ENCODE measurements at places on chromosomes 11 and 22.

GRCh38 chr11:57390535-57390934, at the start of gene PRG2:
Gene PRG2, minus strand, starts transcription at chr11:57390650. Its CDS starts 706 bp downstream, at chr11:57389944.
- no peak for DNase-seq

- DNase-seq, result no peak
These were observed 12.5 kb upstream of the PEX26 start for GRCh38 chr22:18065256-18065655.

- DNase-seq, result no peak
These were observed 626 bp downstream of the FLRT1 start for GRCh38 chr11:64036087-64037026.

DNA sequence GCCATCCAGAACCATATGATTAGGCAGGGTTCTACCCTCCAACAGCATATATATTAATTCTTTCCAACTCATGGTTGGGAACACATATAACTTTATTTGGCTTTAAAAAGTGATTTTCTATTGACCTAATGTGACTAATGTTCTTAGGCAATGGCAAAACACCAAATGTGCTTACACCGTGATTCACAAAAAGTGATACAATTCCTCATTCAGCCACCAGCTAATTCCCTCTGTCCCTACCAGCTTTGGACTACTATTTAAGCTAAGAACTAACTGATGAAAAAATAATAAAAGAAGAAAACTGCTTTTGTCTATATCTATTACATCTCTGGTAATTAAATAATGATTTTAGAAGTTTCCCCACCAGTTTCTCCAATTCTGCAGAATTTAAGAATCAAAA, 4.7 kb downstream of the CTSC start:
- no peak for DNase-seq

- no peak for DNase-seq
These were observed 129.7 kb downstream of the LDLRAD3 start for GRCh38 chr11:36073411-36074203.

GRCh38 chr11:12684816-12685215, 10.6 kb downstream of the TEAD1 start:
- DNase-seq, result no peak

- DNase-seq, result no peak
These were observed 27.3 kb upstream of the L3MBTL2 start for GRCh38 chr22:41177622-41178424.

- no peak for DNase-seq
These were observed 80.1 kb downstream of the EMSY start for GRCh38 chr11:76524919-76525318.

DNA sequence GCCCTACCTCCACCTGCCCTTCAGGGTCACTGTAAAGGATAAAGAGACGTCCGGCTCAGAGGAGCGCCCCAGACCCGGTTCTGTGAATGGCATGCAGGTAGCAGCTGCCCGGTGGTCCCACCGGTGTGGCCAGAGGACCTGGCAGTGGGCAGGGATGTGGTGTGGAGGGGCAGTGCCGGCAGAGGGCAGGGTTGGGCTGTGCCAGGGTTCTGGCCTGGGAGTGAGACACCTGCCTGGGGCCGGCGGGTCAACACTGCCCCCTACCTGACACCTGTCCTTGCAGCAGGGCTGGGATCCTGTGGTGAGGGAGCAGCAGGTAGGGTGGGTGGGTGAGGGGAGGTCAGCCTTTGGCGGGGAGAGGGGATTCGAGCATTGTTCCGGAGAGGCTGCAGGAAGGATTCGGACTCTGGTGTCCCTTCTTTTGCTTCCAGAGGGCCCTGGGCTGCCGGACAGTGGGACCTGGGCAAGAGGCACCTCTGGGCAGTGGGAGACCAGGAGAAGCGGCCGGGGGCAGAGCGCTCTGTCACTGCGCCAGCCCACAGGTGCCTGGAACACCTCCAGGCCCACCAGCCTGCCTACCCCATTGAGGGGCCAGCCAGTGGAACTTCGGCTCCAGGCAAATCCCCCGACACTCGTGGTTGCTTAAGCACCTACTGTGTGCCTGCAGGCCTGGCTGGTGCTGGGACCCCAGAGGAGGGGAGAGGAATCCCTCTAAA, 1.6 kb upstream of the PHLDA2 start:
- DNase-seq, result no peak

DNA sequence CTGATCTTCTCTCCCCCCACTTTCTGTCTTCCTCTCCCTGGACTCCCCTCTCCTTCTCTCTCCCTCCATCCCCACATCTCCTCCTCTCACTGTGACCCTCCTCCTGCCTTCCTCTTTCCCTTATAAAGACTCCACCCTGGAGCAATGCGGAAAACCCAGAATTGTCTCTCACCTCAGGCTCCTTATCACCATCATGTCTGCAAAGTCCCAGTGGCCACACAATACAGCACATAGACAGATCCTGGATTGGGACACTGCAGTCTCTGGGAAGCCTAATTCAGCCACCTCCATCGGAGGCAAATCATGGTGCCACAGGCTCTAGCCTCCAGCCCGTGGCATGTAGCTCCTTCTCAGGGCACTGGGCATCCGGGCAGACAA, 2.7 kb downstream of the RFPL2 start:
- DNase-seq, result no peak

- DNase-seq, result no peak
These were observed 160.3 kb downstream of the DBX1 start for GRCh38 chr11:20000022-20000350.

GRCh38 chr11:132639986-132640385, 892.3 kb downstream of the OPCML start:
- no peak for DNase-seq

DNA sequence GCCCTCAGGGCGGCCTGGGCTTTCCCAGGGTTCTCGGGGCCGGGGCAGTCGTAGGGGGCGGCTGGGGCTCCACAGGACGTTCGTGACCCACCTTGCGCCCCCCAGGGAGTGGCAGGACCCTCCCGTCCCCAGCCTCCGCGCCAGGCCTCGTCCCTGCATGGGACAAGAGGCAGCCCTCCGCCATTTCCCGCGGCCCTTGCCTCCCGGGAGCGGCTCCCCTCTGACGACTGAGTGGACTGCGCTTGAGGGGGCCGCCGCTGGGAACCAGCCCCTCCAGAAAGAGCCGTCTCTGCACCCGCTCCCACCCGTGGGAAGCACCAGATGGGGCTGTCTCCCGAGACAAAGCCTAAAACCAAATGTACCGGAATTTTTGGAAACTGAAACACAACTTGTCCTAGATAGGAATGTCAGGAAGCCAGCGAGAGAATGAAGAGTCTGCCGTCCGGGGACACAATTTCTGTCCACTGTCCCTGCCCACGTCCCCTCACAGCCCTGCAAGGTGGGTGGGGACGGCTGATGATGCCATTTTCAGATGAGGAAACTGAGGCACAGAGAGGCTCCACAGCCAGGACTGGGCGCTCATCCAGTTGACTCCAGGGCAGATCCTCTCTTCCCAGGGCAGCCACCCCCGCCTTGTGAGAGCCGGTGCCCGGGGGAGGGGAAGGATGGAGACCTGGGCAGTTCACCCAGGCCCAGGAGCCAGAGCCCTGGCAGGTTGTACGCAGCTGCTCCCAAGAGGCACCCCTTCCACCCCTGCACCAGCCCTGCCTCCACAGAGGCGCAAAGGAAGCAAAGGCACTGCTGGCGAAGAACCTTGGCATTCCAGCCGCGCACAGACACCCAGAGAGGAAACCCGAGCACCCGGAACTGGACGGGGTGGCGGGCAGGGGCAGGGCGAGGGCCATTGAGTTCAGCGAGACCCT, 18.1 kb upstream of the PICK1 start:
- DNase-seq, result no peak

DNA sequence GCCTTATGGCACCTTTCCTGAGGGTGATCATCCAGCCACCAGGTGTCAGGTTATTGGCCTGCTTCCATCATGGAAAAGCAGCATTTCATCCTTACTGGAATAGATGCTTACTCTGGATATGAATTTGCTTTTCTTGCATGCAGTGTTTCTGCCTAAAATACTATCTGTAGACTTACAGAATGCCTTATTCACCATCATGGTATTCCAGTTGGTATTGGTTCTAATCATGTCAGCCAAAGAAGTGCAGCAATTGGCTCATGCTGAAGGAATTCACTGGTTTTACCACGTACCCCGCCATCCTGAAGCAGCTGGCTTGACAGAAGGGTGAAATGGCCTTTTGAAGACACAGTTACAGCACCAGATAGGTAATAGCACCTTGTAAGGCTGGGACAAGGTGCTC, 194.2 kb downstream of the AASDHPPT start:
- DNase-seq, result no peak

- no peak for DNase-seq
These were observed 2.2 kb downstream of the RIN1 start for GRCh38 chr11:66333896-66334604.

- DNase-seq, result no peak
These were observed 27.3 kb downstream of the BDNF start for GRCh38 chr11:27672836-27673464.

DNA sequence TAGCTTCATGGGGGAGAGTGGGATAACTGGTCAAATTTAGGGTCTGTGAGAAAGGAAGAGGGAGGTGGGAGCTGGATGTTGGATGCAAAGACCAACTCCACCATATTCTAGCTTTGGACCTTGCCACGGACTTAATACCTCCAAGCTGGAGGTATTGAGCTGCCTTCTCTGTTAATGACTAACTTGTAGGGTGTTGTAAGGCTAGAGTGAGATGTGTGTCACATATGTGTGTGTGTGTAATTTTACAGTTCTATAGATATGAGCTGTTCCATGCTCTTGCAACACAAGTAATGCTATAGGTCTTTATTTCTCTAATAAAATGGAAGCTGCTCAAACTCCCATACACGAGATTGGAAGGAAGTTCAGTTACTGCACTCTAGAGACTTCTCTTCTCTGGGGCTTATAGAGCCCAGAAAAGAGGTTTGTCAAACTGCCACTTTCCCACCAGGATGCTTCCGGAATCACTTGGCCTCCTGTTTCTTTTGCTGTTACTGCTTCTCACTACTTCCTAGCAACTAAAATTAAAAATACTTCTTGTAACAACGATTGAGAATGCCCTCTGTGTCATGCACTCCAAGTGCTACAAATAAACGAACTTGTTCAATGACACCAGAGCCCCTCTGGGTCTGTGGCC, 16.0 kb upstream of the FJX1 start:
- DNase-seq, result no peak

- DNase-seq, result no peak
These were observed 132.3 kb downstream of the TRIM44 start for GRCh38 chr11:35794850-35795249.

DNA sequence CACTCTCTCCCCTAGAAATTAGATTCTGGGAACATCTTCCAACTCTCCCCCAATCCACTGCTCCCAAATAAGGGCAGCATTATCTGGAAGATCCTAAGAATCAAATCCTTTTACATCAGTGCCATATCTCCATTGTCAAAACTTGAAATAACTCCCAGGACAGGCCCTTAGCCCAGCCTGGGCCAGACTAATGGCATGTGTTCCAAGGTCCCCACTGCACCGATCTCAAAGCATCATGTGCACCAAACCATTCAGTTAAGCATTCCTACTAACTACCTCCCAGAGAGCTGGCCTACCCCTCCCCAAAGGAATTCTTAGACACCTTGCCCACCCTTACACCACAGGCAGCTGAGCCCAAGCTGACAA, 44.2 kb upstream of the POU2AF1 start:
- DNase-seq, result no peak

GRCh38 chr11:35295751-35296150, 123.6 kb downstream of the SLC1A2 start:
- DNase-seq, result no peak

DNA sequence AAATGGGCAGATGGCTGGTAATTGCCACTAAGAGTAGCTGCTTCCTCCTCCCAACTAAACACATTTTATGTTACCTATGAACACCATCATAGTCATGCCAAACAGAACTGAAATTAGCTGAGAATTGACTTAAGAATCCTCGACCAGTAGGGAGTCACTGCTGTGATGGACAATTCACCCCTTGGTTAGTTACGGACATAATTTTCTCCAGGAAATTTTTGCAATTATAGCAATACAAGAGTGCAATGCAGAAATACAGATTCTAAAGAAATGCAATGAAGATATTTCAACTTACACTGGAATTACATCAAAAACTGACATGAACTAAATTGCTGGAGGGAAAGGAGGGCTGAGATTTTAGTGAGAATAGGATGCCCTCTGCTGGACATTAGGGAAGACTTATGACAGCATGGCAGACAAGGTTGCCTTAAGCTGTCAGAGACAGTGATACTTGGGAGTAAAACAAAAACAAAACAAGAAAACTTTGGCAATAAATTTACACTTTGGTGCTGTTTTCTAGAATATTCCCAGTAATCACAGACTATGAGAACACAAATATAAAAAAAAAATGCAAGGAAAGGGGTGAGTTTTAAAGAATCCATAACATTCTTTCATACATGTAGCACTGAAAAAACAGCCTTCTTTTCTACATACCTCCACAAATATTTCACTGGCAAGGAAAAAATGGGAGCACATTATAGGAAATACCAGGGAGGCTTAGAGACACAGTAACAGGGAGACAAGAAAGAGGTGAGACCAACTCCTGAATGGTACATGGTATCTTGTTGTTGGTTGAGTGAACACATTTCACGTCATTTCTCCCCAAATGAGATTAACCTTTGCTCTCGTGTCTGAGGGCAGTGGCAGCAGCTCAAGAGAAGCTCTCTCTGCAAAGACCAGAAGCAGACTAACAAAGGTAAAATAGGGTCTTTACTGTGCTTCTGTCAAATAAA, 11.2 kb upstream of the PPP2R1B start:
- no peak for DNase-seq

DNA sequence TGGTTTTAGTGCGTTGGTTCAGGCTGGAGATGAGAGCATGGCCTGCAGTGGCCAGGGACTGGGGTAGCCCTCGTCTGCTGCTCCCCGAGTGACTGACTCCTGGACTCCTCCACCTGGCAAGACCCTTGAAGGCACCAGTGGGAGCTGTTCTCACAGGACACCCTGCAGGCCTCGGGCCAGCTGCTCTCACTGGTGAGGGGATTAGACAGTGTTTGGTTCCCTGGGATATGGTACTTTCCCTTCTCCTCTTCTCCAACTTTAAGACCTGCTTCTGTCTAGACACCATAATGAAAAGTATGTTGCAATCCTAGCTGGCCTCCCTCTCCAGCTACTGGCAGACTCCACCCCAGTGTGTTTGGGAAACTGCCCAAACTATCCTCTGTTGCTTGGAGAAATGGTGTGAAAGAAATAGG, 168.8 kb upstream of the CADM1 start:
- no peak for DNase-seq

DNA sequence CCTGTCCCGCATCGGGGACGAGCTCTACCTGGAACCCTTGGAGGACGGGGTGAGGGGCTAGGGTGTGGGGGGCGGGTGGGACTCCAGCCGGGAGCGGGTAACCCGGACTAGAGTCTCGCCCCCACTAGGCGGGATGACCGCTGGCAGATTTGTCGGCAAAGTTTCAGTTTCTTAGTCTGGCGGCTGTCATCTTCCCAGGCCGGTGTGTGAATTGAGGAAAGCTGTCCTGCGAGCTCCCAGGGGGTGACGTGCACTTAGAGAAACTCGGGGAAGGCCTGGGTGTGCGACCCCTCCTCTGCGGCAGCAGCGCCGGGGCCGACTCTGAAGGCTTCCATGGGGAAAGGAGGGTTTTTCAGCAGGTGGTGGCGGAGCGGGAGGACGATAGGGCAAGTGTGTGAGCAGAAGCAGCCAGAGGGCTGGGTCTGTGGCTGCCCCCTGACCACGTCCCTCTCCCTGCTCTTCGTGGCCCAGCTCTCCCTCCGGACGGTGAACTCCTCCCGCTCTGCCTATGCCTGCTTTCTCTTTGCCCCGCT, 463 bp downstream of the RAD9A start:
- no peak for DNase-seq

All from stimulated activated CD8-positive, alpha-beta memory T cell treated with anti-CD3 and anti-CD28 coated beads, Interleukin-4, amount 100 ng/mL, for 4 hours (primary cell).